ENCODE measurements at places on chromosomes 12 and 14.

GRCh38 chr12:85996280-85996679 is 122.2 kb downstream of the NTS start:
- DNase-seq = no peak

GRCh38 chr12:104652910-104653309 is 196.2 kb downstream of the CHST11 start:
- DNase-seq = no peak

DNA sequence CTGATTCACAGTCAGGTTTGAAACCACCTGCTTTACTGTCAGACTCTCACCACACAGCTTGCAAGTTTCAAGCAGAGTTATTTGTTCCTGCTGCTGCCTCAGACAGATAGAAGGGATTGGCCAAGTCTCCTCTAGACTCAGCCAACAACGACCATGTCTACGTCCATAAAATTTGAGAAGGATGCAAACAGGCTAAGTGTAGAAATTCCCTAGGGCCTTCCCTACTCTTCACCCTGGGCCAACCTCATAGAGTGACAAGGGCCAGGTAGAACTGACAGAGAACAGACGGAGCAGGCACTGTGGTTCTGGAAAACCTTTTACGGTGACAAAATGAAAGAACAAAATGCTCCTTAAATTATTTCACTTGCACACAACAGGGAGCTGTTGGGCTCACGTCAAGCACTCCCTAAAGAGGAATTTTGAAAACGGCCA is 39.5 kb downstream of the CLIP1 start:
- DNase-seq = no peak

GRCh38 chr12:4506870-4507269 is 31.8 kb upstream of the RAD51AP1 start:
- no peak for DNase-seq
